ENCODE measurements at places on chromosomes 16 and 17.

DNA sequence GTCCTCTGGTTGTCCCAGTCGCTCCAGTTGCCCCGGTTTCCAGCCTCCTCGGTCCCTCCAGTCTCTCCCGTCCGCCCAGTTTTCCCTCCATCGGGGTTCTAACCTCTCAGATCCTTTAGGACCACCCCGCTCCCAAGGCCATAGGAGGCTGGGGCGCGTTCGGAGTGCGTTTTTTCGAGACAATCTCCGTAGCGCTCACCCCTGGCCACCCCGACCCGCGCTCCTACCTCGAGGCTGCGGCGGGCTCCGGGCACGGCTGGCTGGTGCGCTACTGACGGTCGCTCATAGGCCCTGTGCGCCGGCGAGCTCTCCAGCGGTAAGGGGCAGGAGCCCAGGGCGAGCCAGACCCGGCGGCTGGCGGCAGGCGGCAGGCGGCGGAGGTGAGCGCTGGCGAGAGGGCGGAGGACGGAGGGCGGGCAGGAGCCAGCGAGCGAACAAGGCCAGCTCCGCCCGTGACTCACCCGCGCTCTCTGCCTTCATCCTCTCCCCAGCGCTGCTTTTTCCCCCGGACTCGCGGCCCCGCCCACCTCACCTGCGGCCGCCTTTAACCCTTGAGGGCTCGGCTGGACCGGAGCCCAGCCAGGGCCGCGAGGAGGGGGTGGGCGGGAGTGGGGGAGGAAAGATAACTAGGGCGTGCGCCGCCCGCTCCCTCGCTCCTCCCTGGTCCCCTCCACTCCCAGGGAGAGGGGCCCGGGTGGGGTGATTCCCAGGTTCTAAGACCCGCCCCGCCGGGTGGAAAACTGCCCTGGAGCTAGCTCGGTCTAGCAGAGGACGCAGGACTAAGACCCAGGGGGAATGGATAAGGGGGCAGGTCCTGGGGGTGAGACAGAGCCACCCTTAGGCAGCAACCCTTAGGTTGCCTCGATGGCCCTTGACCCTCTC is at the start of gene SP6:
TSS of gene SP6 (minus strand) at position 472 of the 882 bp plus-strand sequence. CDS start 2,734 bp downstream, outside the sequence.
- peak; percentile 8 for DNase-seq

DNA sequence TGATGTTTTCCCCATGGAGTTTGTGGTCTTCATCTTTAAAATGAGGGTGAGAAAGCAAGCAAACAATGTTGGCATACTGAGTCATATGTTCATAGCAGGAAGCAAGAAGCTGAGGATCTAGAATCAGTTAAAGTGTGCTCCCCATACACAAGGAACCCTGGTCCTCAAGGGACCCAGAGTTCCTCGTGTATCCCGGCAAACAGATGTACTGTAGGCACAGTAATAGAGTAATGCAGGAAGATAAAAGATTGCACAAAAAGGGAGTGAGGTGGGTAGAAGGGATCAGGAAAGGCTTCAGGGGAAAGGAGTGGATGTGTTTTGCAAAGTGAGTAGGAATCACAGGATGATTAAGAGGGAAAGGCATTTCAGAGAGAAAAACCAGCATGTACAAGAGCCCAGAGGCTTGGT is 412.3 kb upstream of the CDH11 start:
- no peak for DNase-seq

- DNase-seq: peak; percentile 78
These were observed 33.9 kb downstream of the PLD6 start for GRCh38 chr17:17172001-17172939.

DNA sequence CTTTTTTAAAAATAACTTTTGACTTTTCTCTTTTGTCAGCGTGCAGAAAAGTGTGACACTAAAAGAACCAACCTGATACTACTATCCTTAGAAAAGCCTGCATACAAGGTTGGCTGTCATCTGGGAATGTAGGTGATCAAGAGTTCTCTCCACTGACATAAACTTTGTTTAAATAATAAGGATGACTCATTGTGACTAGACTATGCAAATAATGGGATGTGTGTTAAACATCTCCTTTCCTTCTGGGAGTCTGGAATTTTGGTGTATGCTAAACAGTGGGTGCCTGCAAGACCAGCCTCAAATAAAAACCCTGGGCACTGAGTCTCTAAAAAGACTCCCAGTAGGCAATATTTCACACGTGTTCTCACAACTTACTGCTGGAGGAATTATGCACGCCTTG is 373.4 kb downstream of the CNTNAP4 start:
- DNase-seq: no peak

GRCh38 chr17:3885271-3885670 is 7.6 kb downstream of the CAMKK1 start:
- no peak for DNase-seq

DNA sequence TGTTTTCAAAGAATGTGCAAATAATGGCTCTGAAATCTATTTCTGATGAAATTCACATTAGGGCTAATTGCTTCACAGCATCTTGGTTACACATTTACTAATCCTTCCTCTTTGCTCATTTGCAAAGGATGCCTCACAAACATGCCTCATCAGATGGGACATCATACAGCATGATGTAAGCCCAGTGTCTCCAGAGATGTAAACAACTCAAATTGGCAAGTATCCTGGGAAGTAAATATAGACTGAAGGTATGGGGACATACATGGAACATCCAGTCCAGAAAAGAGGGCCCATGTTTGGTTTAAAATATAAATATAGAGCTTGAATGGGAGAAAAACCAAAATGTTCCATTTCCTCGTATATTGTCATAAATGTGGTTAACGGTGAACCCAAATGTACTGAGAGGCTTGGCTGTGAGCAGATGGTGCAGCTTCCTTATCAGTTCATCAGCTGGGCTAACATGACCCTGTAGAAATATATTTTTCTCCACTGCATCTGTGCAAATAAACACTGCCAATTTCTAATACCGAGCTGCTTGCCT is 142.9 kb upstream of the NUDT7 start:
- no peak for DNase-seq

DNA sequence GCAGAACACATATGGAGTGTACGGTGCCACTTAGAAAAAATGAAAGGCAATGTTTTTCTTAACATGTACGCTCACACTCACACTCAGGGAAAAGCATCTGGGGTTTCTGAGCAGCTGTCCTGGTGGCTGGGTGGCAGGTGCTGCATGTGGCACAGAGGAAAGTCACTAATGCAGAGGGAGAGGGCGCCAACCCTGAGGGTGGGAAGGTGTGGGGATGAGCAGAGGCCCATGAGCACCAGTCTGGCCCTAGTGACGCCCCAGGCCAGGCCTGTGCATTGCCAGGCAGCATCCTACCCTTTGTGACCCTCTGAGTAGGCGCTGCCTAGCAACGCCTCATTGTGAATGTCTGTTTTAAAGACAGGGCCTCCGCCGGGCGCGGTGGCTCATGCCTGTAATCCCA is 19.1 kb upstream of the LCMT1 start:
- no peak for DNase-seq

DNA sequence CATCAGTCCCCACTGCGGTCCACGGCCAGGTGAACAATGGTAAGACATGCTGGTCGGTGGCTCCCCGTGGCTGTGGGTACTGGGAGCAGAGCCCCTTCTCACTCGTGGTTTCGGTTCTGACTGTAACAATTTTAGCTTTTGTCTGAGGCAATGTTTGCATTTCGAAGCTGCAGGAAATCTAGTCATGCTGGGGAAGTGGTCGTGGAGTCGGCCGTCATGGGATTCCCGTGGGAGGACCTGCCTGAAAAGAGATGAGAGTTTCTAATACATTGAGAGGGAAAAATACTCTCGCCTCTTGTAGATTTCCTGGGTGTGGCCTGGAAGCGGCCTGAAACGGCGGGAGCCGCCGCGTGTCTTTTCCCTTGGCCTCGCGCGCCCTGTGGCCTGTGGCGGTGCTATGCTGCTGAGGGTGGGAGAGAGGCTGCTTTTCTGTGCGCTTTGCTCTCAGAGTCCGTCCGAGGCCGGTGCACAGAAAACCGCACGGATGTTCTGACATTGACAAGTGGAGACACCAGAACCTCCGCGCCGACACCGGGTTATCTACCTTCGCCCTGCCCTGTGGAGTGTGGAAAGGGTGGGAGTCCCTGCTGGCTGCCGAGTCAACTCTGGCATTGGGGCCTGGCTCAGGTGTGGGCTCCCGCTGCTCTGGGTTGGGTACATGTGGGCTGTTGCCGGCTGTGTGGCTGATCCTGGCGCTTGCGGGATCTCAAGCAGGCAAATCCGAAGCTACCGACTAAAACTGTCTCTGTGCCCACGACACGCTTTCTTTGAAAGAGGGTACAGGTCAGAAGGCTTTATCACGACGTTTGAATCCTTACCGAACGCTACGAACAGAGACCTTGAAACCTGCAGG is 60.8 kb downstream of the WDR45B start:
- DNase-seq: no peak

DNA sequence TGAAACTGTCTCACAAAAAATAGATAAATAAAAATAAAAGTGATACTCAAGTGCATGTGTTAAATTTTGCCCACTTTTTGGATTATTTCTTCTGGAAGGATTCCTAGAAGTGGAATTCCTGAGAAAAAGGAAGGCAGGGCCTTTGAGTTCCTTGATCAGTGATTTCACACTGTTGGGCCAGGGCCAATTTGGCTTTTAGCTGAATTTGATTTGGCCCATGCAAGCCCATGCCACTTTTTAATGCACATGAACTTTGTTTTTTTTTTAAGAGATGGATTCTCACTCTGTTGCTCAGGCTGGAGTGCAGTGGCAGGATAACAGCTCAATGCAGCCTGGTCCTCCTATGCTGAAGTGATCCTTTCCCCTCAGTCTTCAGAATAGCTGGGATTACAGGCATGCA is 96.3 kb downstream of the TNFRSF13B start:
- no peak for DNase-seq

DNA sequence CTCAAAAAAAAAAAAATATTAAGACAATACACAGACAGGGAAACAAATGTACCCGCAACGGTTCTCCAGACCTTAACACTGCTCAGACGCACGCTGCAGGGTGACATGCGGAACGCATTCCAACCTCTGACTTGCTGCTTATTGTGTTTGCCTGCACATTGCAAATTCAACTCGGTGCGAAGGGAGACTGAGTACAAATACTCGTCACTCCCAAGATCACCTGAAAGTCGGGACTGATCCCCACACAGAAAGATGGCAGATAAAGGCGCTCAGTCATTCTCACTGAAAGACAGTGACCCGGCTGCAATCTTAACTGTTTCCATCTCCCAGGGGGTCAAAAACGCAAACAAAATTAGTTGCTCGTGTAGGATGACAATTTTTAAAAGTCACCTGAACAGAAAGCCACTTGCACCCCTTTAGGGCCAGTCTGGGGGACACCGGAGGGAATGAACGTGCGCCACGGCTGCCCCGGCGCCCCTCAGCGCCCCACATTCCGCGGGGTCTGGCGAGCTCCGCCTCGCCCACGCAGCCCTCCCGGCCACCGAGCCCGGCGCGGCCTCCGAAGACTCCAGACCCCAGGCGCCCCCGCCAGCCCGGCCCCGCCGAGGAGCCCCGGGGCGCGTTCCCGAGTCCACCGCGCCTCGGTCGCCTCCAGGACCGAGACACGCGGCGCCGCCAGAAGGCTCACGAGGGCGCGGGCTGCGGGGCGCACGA is 589 bp downstream of the CLCN7 start:
- no peak for DNase-seq

- no peak for DNase-seq
These were observed 38.3 kb upstream of the CRHR1 start for GRCh38 chr17:45745601-45746494.

Data from HAP-1 (cell line).